ENCODE measurements at places on chromosomes 5 and 9.

GRCh38 chr5:72815580-72816283 lies 729 bp upstream of the TNPO1 start:
- peak; percentile 51 for DNase-seq

GRCh38 chr9:133102190-133103021 lies 18.6 kb downstream of the RALGDS start:
- DNase-seq = no peak

DNA sequence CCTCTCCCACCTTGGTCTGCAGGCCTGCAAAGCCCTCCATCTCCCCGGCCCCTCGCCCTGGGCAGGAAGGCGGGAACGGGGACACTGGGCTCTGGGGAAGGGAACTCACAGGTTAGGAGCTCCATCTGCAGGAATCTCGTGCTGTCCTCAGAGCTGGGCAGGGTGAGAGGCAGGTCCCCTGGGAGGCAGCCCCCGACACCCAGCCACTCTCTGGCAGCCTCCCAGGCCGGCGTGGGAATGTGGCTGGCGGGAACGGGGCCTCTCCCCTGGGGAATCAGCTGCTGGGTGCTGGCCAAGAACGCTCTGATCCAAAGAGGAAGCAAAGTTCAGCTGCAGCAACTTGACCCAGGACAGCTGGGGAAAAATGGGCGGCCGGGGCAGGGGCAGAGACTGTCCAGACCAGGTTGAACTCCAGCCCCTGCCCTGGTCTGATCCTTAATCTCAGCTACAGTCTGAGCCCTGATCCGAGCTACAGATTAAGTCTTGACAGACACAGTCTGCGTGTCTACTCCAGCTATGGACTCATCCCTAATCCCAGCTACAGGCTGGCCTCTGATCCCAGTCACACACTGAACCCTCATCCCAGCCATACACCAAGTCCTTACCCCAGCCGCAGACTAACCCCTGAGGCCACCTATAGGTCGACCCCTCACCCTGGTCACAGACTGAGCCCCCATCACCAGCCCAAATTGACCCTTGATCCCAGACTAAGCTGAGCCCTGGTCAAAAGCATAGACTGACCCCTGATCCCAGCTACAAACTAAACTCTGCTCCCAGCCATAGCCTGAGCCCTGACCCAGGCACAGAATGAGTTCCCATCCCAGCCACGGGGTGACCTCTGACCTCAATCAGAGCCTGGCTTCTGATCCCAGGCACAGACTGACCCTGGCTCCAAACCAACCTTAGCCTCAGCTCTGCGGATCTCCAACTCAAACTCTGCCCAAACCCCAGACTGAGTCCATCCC lies 37.3 kb upstream of the EGFL7 start:
- DNase-seq = no peak

GRCh38 chr9:127488946-127489345 lies 37.6 kb downstream of the LRSAM1 start:
- DNase-seq = no peak

DNA sequence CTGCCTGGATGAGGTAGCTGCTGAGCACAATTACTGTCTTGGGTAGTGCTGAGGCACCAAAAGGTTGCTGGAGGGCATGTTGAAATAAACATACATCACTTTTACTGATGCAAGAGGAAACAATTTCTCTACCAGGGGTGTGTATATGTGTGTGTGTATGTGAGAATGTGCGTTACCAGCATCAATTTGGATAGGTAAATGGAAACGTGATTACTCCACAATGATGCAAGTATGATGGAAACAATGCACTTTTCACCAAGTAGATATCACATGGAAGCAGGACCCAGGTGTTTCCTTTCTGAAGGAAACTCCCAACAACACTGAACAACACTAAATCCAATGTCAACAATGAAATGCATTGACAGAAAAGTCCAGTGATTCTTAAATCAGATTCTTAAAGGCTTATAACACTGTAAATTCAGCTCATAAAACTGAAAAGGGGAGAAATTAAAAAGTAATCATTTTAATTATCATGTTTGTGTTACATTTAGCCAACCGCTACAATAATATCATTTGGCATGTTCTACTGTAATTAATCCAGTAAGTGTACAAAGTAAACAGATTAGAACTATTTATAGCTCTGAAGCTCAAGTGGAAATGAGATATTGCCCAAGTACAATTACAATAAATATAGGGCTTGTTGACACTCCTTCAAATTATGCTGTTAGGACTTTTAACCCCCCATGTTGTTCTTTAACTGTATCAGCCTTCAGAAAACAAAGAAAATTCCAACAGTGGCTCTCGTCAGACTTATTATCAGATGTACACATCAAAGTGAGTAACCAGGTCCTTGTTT lies 25.3 kb downstream of the YIPF5 start:
- DNase-seq = no peak

All from CD4-positive, alpha-beta T cell treated with Interleukin-6 for 4 hours (primary cell).